ENCODE measurements at places on chromosomes 4 and X.

DNA sequence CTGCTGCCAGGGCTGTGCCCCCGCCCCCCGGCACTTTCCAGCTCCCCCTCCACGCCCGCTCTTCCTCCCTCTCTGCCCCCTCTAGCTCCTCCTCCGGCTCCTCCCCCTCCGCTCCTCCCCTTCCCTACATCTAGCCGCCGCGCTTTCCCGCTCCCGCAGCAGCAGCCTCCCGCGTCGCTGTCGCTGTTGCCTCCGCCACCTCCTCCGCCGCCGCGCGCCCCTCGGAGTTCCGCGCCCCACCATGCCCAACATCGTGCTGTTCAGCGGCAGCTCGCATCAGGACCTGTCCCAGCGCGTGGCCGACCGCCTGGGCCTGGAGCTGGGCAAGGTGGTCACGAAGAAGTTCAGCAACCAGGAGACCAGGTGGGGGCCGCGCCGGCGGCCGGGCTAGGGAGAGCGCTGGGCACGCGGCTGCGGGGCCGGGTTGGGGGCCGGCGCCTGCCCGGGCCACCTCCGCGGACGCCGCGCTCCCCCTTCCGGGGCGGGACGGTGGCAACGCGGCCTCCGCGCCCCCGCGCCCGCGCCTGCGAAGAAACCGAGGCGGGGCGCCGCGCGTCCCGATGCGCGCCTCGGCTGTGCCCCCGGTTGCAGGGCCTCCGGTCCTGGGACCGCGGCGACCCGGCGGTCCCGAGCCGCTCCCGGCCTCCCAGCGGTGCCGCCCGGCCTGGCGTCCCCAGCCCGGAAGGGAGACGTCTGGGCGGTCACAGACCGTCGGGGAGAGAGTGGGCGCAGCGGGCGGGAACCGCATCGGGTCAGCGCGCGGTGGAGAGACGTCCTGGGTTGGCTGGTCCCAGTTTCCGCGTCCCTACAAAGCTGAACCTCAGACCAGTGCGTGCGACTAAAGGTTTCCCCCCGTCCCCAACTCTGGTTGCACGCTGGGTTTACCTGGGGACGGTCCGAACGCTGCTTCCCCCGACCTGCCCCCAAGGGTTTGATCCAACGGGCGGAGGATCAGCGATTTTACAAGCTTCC lies at the start of gene PRPS2:
Gene PRPS2, plus strand, starts transcription at position 156 of the 972 bp plus-strand sequence. Its CDS starts 86 bp downstream, at position 242.
- peak; percentile 31 for DNase-seq

DNA sequence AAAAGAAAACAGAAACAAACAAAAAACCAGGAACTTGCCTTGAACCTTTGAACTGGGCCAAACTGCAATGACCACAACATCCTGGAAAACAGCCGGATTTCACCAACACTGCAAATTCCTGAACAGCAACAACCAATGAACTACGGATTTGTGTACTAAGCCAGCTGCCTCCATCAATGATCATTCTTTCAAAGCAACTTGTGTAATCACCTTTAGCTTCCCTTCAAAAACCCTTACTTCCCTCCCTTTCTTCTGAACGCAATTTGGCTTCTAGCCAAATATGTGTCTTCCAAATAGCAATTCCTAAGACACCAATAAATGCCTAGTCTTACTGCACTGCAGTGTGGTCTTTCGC lies 98.5 kb upstream of the FAM47C start:
- no peak for DNase-seq

- no peak for DNase-seq
Measured at GRCh38 chr4:150457802-150458201, 124.1 kb upstream of the MAB21L2 start.

- no peak for DNase-seq
Measured at GRCh38 chr4:172776203-172776861, 392.3 kb upstream of the GALNT7 start.

GRCh38 chr4:111283066-111283677 lies 660.3 kb upstream of the PITX2 start:
- DNase-seq: peak; percentile 12

DNA sequence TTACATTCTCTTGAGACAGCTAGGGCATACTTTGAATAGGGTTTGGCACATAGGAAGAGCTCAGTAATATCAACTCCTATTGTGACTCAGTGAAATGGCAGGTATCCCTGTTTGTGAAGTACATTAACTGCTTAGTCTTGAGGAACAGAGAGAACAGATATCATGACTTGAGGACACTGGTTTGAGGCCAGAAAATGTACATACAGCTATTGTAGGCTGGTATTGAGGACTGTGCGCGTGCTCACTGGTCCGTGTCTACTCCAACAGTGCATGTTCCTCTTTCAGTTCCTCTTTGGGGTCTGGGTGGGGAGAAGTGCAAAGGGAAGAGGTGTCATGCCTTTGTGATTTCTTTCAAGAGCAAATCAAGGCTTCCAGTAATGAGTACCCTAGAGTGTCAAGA lies 34.6 kb upstream of the TBC1D9 start:
- no peak for DNase-seq

DNA sequence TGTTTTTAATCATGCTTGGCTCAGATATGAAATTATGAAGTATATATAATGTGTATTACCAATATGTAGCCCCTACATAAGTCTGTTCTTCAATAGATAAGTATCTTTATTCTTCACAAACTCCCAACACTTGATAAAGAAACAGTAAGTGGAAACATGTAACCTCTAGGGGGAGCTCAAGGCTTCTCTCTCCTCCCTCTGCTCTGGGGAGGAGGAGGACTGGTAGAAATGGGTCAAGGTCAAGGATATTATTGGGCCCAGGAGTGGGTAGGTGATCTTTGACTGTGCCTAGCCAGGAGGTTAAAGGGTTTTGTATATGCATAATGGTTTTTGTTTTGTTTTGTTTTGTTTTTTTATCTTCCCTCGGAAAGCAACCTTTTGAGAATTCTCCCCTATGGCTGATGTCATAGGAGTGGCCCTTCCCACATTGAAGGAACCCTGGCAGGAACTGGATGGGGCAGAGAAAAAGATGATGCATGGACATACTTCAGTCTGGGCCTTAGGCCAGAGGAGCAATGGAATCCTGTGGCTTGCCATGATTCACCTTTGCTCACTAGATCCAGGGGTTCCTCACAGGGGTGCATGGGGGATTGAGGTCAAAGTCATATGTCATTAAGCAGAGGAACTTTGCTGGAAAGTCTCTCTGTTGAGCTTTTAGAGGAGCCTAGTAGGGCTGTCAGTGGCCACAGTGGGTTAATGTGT lies 460.3 kb downstream of the MID1IP1 start:
- peak; percentile 79 for DNase-seq

DNA sequence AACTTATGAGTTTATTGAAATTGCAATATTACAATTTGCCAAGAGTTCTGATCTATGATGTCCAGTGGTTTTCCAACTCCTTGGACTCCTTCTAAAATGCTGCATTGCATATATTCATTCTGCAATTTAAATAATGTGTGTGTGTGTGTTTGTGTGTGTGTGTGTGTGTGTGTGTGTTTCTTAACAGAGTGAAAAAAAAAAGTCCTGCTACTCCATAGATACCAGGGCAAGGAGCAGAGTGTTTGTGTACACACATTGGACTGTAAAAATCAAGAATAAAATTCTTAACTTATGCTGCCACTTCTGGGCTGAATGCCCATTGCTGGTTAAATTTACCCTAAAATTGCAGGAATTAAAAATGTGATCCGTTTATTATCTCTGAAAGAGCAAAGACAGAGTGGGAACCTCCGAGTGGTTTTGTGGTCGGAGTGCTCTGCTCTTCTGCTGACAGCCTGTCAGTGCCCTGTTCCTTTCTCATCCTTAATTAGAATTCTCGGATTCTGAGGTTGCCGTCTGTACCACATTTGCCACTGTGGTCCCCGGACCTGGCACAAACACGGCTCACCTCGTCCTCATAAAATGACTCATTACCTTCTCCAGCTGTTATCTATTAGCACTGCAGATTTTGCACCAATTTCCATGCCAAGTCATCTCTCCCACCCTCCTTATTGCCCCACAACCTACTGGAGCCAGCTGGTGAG lies 355.5 kb downstream of the KCNIP4 start:
- no peak for DNase-seq

GRCh38 chr4:175453456-175453855 lies 358.6 kb downstream of the GPM6A start:
- DNase-seq: no peak

GRCh38 chrX:15567886-15568616 lies 32.7 kb downstream of the ACE2 start:
- no peak for DNase-seq

- DNase-seq: no peak
Measured at GRCh38 chrX:72102760-72103159, 29.0 kb downstream of the RTL5 start.

DNA sequence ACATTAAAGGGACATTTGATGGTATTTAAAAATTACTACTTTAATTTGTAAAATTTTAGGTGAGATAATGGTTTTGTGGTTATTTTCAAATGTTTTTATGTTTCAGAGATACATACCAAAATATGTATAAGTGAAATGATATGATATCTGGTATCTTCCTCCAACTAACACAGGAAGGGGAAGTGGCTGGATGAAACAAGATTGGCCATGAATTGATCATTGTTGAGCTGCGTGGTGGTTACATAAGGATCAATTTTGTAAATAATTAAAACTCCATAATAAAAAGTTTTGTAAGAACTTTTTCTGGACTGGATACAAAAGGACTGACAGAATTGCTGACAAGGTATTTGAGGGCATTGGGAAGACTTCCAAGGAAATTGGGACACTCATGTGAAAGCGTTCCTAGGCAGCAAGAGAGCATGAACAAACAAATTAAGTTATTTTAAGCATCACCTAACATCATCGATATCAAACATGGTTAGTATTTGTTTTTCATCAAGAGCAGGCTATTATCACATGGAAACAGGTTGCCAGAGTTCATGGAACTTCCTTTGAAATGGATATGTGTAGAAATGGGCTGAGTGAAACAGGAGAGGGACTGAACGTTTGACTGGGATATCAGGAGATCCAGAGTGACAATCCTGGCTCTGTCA lies 4.4 kb upstream of the PGM2 start:
- DNase-seq: no peak

- DNase-seq: no peak
Measured at GRCh38 chr4:105166066-105166465, 19.4 kb downstream of the TET2 start.

GRCh38 chr4:175954685-175955084 lies 111.0 kb upstream of the WDR17 start:
- no peak for DNase-seq

DNA sequence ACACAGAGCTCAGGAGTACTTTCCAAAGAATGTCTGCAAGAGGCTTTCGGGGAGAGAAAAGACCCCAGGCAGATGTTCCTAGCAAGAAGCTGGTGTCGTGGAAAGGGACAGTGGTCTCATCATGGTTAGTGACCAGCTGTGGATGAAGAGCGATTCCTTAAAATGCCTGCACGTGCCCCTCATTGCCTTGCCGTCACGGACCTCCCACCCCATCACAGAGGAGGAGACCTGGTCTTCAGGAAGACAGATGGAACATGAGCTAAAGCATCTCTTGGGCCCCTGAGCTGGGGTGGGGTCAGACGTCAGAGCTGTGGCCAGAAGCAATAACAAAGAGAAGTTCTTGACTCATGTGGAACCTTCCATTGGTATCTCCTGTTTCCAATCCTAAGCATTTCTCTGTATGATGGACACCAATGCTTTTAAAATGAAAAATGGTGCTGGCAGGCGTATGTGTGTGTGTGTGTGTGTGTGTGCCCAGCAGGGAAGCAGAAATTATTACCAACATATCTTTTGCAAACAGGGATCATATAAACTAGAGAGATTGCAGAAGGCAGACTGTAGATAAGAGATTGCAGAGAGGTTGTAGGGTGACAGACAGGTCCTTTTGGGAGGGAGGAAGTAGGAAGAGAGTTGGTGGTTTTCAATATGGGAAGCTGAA lies 25.2 kb upstream of the ASMTL start:
- no peak for DNase-seq

DNA sequence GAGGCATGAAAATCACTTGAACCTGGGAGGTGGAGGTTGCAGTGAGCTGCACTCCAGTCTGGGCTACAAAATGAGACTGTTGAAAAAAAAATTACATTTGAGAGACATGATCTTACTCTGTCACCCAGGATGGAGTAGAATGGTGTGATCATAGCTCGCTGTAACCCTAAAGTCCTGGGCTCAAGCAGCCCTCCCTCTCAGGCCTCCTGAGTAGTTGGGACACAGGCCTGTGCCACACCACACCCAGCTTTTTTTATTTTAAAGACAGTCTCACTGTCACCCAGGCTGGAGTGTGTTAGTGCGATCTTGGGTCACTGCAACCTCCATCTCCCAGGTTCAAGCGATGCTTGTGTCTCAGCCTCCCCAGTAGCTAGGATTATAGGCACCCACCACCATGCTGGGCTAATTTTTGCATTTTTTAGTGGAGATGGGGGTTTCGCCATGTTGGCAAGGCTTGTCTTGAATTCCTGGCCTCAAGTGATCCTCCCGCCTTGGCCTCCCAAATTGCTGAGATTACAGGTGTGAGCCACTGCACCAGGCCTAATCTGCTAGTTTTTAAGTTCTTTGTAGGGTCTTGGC lies 6.1 kb downstream of the RPS3A start:
- no peak for DNase-seq

- no peak for DNase-seq
Measured at GRCh38 chr4:156665780-156666366, 305.7 kb downstream of the PDGFC start.

- no peak for DNase-seq
Measured at GRCh38 chrX:20159797-20160385, 18.3 kb upstream of the EIF1AX start.

DNA sequence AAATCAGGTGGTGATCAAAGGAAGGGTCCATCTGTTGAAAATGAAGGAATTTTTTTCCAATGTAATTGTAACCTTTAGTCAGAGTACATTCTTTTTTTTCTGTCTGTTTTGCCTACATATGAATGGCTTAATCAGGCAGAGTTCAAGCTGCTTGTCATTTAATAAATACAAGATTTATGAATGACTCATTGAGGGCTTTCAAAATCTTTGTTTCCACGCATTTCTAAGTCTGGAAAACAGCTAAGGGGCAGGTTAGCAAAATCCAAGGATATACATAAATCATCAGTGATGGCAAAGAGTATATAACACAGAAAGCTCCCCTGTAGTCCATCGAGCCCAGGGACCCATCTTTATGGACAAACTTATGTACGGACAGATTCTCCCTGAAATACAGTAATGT lies 1.8 kb downstream of the CA5B start:
- no peak for DNase-seq

- no peak for DNase-seq
Measured at GRCh38 chr4:161525121-161525520, 638.7 kb downstream of the FSTL5 start.

- no peak for DNase-seq
Measured at GRCh38 chrX:101659601-101660063, at the start of gene ARMCX2. TSS of gene ARMCX2 (minus strand) at chrX:101659850. CDS start at chrX:101657588, 2,262 bp downstream.

- DNase-seq: no peak
Measured at GRCh38 chr4:172707622-172708021, 461.0 kb upstream of the GALNT7 start.

DNA sequence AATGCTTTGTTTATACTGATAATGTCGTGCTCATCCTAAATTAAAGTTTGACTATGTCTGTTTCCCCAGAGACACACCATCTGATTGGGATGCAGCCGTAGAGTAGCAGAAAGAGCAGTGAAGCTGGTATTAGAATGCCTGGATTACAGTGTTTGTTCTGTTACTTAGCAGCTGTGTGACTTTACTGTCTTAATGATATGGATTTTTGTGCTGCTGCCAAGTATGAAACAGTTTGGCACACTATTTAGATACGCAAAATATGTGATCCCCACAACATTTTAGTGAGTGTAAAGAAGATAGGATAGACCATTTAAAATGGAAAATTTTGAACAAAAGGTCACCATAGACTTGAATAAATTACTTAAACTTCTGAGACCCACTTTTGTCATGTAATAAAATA lies 1.2 kb upstream of the CHIC1 start:
- DNase-seq: no peak

GRCh38 chrX:29468911-29469494 lies 746.4 kb upstream of the MAGEB2 start:
- no peak for DNase-seq

GRCh38 chr4:79682801-79683530 lies 274.9 kb upstream of the GK2 start:
- DNase-seq: no peak

- DNase-seq: no peak
Measured at GRCh38 chrX:138127314-138127713, 561.4 kb downstream of the ZIC3 start.
